ENCODE measurements at places on chromosomes 5 and 9.

GRCh38 chr5:152378730-152379129, 26.3 kb downstream of the NMUR2 start:
- DNase-seq, result no peak

GRCh38 chr9:34559624-34560455, 29.7 kb downstream of the CNTFR start:
- no peak for DNase-seq

GRCh38 chr9:100307080-100307479, 45.7 kb downstream of the TEX10 start:
- no peak for DNase-seq

- no peak for DNase-seq
These were observed 30.4 kb downstream of the IRF1 start for GRCh38 chr5:132459983-132460838.

DNA sequence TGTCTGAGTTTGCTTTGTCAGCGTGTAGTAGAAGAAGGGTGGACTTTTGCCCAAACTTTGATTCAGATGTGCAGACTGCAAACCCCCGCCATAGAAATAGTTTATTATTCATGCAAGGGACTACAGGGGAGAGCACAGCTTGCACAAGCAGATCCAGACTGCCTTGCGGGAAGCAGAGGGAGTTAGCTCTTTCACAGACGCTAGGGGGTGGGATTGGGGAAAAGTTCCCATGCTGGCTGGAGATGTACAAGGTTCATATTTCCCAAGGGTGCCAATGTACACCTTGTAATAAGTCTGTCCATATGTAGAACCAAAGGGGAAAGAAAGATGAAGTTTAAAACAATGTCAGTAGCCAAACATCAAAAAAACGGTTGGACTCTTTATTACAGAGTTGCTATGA, 749.7 kb upstream of the COX7C start:
- no peak for DNase-seq

DNA sequence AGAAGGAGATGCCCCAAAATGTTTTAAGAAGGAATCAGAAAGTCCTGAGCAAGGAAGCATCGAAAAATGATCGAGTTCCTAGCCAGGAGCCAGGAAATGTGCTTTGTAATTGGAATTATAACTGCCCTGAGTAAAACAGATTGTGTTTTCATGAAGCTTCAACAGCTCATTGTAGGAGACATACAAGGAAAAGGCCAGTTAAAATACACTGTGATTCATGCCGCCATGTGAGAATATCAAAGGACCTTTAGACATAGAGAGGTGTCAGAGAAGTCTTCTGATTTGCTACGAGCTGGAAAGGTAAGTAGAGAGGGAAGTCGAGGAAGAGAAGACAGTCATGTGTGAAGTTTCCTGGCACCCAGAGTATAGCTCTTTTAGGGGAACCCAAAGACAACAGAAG, 60.9 kb downstream of the NR3C1 start:
- no peak for DNase-seq

- no peak for DNase-seq
These were observed 382.6 kb upstream of the DAP start for GRCh38 chr5:11143456-11144267.

DNA sequence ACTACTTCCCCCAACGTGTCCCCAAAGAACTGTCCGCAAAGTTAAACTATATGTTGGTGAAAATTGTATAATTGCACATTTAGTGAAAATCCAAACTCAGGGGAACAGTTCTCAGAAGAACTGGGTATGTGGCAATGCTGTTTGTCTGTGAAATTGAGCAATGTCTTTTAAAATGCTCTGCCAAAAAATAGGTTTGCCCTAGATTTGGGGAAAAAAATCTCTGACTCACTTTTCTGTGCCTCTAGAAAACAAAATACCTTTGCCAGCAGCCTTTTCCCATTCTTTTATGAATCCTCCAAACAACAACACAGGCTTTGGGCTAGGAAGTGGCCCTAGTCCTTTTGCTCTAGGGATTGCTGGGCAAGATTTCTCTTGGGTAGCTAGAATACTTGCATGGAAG, 37.4 kb upstream of the ZNF608 start:
- no peak for DNase-seq

GRCh38 chr5:162360373-162360931, 292.9 kb downstream of the GABRG2 start:
- no peak for DNase-seq

DNA sequence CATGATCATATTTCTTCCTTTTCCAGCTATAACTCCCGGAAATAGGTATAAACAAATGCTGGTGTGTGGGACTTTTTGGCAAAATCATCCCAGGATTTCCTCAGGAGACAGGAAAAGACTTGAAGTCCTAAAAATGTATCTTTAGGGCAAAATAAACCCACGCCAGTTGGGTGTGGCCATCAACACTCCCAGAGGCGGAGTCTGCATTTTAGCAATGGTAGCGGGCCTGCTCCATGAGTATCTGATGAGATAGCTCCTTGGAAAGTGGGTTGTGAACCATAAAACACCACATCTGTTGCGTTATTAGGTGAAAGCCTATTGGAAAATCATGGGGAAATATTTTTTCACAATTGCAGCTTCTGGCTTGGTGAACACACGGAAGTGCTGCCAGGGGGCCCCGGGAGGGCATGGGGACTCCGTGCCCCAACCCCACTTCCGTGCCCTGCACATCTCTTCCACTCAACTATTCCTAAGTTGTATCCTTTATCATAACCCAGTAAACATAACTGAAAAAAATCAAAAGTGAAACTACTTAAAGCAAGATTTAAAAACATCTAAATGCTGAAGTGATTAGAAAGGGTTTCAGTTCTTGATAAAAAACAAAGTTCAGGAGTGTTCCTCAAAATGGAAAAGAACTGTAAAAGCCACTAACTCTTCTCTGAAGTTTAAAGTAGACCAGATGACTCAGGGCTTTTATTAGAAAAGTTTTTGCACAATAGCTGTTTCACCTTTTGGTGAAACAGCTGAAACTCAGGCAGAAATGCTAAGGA, 111.2 kb downstream of the LRRC70 start:
- no peak for DNase-seq

- no peak for DNase-seq
These were observed 548.0 kb downstream of the CSNK1G3 start for GRCh38 chr5:124060011-124060410.

- no peak for DNase-seq
These were observed 9.6 kb upstream of the LHX2 start for GRCh38 chr9:124001866-124002525.

GRCh38 chr5:38867416-38867815, 21.6 kb downstream of the OSMR start:
- DNase-seq, result no peak

DNA sequence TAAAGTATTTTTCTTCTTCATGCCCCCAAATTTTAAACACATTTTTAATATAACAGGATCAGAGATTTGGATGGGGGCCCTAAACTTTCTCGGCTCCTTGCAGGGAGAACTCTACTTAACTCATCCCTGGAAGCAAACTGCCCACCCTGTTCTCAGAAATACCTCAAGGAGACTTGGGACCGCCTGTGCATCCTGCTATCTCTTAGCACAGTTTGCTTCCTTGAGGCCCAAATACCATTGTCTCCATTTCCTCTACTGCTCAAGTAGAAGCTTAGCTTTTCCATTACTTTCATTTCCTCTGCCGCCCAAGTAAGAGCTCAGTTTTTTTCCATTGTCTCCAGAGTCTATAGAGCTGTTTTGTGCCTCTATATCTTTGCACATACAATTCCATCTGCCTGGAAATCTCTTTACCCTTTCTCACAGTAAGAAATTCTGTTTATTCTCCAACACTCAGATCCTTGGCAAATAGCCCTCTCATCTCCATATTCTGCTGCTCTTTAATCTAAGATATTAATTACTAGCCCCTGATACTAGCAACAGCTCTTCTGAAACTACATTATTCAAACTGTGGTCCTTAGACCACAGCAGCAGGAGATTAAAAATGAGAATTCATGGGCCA, 137.8 kb downstream of the CEMIP2 start:
- no peak for DNase-seq

- no peak for DNase-seq
These were observed 668.3 kb downstream of the DNAH5 start for GRCh38 chr5:13276156-13276555.

GRCh38 chr9:112174222-112174964, 704 bp downstream of the SUSD1 start:
- no peak for DNase-seq

DNA sequence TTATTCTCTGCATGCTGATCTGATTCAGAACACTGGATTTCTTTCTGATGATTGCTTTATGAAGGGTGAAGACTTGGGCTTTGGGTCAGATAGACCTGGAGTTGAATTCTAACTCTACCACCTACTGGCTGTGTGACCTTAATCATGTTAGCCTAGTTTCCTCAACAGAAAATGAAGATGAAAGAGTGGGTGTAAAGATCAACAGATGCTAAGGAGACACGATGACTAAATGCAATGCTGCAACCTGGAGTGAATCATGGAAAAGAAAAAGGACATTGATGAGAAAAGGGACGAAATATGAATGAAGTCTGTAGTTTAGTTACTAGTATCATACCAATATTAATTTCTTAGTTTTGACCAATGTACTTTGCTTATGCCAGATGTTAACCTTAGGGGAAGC, 27.8 kb upstream of the DENND1A start:
- no peak for DNase-seq

GRCh38 chr5:143002459-143003327, 232.5 kb downstream of the ARHGAP26 start:
- DNase-seq, result no peak

GRCh38 chr5:158058208-158059120, 199.5 kb upstream of the CLINT1 start:
- no peak for DNase-seq

- no peak for DNase-seq
These were observed 123.8 kb downstream of the GIN1 start for GRCh38 chr5:102996011-102996575.

DNA sequence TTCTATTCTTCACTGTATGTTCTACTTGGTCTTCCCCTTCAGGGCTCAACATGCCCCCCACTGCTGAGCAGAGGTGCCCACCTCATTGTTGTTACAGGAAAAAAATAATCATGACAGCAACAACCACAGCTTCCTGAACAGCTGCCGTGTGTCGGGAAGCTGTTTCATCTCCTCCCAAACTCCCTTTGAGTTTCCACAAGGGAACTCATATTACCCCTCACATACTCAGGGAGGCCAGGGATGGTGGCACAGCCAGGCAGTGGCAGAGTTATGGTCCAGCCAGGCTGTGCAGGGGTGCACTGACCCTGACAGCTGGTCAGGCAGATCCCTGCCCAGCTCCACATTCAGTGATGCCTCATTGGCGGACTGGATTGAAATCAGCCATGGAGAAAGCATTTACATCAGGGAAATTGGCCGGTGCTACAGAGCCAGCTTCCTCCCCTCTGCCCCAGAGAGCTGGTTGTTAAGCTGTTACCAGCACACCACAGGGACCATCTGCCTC, 37.3 kb downstream of the SARDH start:
- no peak for DNase-seq

- DNase-seq, result no peak
These were observed 8.6 kb downstream of the PDGFRB start for GRCh38 chr5:150146862-150147601.

- no peak for DNase-seq
These were observed 8.8 kb downstream of the ISOC1 start for GRCh38 chr5:129103397-129103796.

DNA sequence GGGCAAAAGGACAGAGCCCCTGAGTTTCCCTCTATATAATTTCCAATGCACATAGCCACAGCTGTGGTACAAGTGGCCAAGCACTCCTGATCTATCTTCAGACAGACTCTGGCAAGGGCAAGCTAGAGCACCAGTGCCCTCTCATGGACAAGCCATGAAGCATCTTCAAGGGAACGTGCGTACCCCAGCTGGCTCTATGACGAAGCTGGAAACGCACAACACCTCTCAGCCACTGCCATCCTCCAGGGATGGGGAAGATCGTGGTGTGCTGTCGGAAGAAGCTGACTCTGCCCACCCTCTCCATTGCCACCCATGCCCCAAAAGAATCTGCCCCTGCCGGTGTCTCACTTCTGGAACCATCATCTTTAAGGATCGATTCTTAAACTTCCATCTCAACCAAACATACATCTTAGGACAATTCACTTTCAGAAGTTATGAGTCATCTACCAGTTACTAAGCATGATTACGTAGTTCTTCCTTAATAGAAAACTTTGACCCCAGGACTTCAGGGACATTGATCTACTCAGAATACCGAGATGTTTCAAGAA, 482.9 kb downstream of the AGTPBP1 start:
- no peak for DNase-seq

DNA sequence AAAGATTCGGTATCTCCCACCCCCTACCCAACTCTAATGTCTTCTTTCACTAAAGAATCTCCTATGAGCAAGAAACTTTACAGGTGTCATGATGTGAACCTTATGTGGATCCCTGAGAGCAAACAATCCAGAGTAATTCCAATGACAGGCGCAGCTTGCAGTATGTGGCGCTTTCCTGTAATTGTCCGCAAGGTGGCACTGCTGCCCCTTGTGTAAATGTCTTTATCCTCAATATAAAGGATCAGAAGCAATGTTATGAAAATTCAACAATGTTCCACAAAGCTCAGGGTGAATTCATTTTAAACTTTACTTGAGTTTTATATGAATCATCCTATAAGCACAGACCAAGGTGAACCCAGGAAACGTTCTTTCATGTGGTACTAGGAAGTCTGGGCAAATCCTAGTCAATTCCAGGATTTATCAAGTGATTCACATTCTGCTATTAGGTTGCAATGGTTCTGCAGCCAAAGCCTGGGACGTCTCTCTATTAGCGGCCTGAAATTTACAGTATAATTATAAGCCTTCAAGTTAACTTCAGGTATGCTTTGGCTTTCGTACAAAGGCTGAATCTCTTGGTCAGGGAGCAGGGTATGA, 113.7 kb downstream of the TRPM6 start:
- no peak for DNase-seq

GRCh38 chr5:170126061-170126460, 20.4 kb downstream of the FOXI1 start:
- no peak for DNase-seq

DNA sequence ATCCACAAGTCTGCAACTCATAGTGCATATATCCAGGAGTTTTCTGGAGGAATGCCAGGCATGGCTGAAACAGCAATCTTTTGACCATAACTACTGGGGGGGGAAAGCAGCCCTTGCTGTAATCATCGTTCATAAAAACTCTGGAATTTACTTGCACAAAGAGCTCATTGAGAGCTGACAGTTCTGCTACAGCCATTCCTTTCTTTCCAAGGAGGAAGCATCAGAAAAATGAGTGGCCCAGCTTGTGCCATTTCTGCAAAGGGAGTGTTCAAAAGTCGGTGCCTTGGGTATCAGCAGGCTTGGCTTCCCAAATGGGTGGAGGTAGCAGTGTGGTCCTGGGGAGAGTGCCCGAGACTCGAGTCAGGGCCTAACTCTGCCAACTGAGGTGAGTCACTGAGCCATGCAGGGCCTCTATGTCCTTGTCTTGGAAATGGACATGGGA, 101.5 kb downstream of the GCNT1 start:
- DNase-seq, result no peak

GRCh38 chr9:132078699-132079356, 839 bp downstream of the MED27 start:
- DNase-seq, result no peak

GRCh38 chr9:127154390-127155191, 32.2 kb upstream of the ANGPTL2 start:
- DNase-seq, result no peak

- no peak for DNase-seq
These were observed 212.1 kb upstream of the ADRA1B start for GRCh38 chr5:159704160-159704559.

- DNase-seq, result no peak
These were observed 150.8 kb downstream of the EFNA5 start for GRCh38 chr5:107519900-107520354.

GRCh38 chr5:1294835-1295649, at the start of gene TERT:
Gene TERT, minus strand, starts transcription at chr5:1295068. Its CDS starts 79 bp downstream, at chr5:1294989.
- DNase-seq, result no peak

Data from NCI-H1436 treated with DMSO at 0.1 percent for 48 hours (cell line).